ENCODE measurements at places on chromosomes 13 and 19.

GRCh38 chr13:102273111-102273510, 128.7 kb downstream of the FGF14 start:
- no peak for DNase-seq

DNA sequence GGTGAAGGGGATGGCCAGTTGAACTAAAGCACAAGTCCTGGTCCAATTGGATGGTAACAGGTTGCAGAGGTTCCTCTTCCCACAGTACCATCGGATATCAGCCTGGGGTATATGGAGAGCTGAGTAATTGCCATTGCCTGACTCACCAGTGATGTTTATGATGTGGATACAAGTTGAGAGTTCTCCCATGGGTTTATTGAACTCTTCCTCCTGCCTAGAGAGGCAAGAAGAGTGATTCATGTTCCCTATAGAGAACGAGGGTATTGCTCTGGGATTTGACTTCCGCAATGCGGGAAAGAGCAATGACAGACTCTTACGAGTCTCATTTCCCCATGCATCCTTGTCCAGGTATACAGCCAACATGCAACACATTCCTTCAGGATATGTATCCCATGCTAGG, 111.3 kb upstream of the PCDH9 start:
- DNase-seq, result no peak

- no peak for DNase-seq
Measured at GRCh38 chr13:98691360-98691759, 61.1 kb downstream of the SLC15A1 start.

GRCh38 chr13:39835253-39835652, 179.8 kb downstream of the COG6 start:
- DNase-seq, result no peak

All from AG09309 (cell line).